ENCODE measurements at places on chromosomes 7 and 10.

GRCh38 chr10:28186461-28186860, 116.4 kb downstream of the MPP7 start:
- no peak for DNase-seq

DNA sequence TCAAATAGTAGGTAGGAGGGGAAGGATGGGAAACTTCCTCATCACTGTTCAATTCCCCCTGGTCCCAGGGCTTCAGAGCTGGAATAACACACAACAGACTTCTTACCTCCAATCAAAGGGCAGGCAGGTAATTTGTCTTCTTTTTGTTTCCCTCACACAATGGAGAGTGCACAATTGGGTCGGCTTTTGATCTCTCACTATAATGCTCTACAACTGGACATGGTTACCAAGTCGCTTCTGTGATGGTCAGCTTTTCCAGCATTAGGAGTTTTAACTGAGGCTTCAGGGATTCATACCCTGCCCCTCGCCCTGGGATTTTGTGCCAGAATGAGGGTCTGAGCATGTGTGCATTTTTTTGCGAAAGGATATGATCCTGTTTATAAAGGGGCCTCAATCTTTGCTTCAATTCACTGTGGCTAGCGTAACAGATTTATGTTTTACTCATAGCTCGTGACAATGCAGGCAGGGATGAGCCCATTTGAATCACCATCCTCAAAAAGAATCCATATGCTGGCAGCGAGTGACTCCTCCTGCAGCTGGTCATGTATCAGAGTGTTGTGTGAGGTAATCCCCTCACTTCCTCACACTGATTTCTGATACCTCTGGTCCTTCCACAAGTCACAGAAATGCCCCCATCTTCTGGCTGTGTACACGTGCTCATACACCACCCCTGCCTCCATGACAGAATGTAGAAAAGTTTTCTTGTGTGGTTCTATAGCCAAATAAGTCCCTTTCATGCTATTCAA, 189.6 kb downstream of the CTTNBP2 start:
- DNase-seq, result no peak

DNA sequence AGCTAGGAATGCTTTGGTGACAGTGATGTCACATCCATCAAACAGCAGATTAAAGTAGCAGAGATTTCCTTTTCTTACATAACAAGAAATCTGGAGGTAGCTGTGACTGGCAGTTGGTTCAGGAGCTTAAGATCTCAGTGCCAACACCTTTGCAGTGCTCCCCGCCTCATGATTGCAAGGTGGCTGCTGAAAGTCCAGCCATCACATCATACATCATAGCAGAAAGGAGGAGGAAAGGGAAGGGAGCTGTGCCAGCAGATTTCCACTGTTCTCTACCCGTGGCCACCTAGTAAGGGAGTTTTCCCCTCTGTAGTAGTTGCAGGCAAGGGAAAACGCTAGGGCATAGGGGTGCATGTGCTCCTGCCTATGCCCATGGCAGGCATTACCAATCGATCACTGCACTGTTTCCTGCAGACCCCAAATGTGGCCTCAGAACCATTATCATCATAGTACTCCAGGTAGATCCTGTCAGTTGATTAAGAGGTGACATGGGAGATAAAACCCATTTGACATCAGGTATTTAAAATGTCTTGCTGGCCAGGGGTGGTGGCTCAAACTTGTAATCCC, 57.9 kb upstream of the GTF2IRD1 start:
- no peak for DNase-seq

DNA sequence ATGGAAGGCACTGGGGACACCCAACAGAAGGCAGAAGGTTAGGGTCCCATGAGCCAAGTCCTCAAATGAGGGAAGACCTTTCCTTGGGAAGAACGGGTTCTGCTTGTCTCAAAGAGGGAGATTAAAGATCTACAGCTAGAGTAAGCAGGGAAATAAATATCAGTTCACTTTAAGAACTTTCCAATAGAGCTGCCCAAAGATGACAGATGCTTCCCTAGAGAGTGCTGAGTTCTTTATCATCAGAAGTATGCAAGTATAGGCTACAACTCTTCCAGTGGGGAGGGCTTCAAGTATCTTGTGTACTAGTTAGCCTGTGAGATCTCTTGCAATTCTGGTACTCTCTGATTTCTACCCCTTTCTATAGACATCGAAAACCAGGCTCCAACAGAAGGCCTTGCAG, 39.4 kb downstream of the EMX2 start:
- DNase-seq, result no peak

DNA sequence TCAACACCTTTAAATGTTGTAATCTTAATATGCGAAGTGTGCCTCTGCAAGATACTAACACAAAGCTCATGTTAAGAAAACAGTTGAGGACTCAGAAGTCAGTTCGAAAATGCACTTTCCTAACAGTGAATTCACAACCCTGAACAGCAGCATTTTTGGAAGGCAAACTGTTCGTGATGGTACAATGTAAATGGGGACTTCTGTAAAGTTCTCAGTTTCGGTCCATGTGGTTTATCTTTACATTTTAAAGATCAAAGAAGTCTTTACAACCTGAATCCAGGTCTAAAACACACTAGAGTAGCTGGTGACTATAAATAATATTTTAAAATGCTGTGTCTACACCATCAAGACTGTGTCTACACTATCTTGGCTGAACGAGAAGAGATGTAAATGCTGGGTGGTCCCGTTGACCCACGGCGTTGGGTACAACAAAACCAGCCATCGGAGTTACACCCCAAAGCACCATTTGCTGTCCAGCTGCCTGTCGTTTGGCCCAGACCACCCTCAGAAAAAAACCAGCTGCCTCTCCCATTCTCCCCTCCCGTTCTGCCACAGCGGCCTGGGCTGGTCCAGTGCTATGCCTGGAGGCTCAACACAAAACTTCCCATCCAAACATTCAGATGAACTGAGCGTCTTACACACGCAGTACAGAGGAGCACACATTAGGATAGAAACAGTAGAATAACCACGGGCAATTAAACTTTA, 42.9 kb downstream of the MKI67 start:
- DNase-seq, result no peak

DNA sequence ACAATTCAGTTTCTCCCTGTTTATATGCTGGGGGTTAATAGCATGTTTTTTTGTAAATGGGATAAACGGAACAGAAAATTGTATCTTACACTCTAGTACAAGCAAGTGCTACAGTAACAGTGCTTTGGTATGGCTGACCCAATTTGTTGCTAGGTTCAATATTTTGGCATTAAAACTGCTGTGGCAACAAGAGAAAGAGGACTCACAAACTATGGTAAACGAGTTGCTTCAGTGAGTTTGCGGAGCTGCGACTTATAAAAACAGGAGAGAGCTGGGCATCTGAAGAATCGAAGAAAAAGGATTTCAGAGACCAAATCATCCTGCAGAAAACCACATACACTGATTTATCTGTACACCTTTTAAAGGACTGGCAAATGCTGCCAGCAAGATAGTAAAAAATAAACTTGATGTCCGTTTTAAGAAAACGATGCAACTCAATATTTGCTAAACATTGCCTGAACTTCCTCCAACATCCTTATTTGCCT, 2.2 kb downstream of the GLUD1 start:
- no peak for DNase-seq

- no peak for DNase-seq
Measured at GRCh38 chr7:29516491-29516890, 47.1 kb upstream of the PRR15 start.

GRCh38 chr10:49170632-49171325, 17.4 kb downstream of the TMEM273 start:
- no peak for DNase-seq

- no peak for DNase-seq
Measured at GRCh38 chr10:119243488-119243887, 36.1 kb downstream of the GRK5 start.

DNA sequence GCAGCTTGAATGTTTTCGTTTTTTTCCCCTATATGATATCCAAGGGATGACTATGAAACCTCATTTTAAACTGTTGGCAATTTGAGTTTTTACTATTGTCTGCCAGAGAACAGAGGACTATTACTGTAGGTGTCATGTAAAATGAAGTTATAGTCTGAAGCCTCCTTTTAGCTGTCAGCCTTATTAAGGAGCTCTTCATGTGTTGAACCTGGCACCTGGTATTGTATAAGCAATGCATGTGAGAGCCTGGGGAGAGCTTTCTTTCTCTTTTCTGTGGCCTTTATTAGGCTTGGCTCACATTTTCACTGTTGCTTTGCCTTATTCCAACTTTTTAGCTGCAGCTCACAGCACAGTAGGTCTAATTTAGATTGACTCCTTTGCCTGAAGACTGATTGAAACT, 119.1 kb upstream of the FOXP2 start:
- DNase-seq, result no peak

GRCh38 chr10:7337431-7338171, 73.2 kb downstream of the SFMBT2 start:
- DNase-seq, result no peak

DNA sequence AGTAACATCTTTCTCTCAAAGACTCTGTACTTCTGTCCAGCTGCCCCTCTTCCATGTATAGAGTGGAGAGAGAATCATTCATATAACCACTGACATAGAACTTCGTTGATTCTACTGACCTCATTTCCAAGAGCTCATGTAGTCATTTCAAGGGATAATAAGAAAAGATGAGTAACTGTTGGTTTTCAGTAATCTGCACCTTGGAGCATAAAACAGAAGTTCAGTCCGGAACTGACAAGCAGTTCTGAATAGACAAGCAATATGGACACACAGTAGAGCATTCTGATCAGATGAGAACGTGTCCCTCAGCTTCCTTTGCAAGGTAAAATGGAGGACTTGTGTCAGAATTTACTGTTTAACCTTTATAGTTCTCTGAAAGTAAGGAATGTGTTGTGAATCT, 847.1 kb downstream of the REEP3 start:
- DNase-seq, result no peak

GRCh38 chr7:36852017-36852416, 127.7 kb upstream of the AOAH start:
- no peak for DNase-seq

DNA sequence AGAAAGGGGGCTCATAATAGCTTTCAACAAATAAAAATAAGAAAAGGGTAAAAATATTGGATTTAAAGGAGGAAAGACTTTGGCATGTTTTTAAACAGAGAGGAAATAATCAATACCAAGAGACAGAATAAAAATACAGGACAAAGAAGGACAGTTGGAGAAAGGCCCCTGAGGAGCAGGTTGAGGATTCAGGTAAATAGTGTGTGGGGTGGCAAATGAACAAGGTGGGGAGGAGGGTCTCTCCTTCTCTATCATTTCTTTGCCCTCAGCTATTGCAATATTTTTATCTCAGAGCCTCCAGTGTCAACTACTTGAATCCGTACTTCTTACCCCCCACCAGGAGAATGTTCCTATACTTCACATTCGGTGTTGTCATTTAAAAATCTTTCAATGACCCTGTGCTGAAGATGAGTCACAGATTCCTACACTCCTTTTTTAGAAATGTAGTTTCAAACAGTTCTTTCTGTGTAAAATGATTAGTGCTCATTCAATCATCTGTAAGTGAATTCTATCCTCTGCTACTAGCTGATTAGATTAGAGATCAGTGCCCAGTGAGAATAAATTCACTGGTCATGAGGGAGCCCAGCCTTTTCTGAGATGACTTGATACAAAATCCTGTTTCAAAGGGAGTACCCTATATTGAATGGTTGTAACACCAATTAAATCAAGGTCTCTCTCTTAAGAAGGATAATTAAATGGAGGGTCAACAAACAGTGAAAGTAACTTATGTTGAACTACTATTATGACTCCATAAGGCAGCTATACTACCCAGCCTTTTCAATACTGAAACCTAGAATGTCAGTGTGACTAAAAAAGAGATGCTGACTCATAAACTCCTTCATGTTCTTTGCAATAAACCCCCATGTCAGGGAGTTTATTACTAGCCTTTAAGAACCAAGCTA, 50.4 kb upstream of the WNT16 start:
- no peak for DNase-seq
